ENCODE measurements at places on chromosomes 7 and 10. TPM values are rescaled to one million over a fixed set of nuclear protein-coding genes. Genes with fewer than 3 reads are reported as not detected.
A peak's percentile ranks its signal among the peaks of the same experiment; 100 is the strongest.

- no peak overlapping the region for H3K4me3 ChIP-seq
- H3K4me1 ChIP-seq = peaks cover 13% of the 10 kb centered on the region
- DNase-seq = no peak
- H3K27ac ChIP-seq = no peak overlapping the region
Measured at GRCh38 chr10:87503401-87503800, 1.3 kb upstream of the MINPP1 start.

GRCh38 chr7:102925976-102926782, 13.4 kb downstream of the LRRC17 start:
- peaks cover 15% of the 10 kb centered on the region for H3K36me3 ChIP-seq
- peak; percentile 91 for DNase-seq
- no peaks in the 10 kb centered on the region for H3K27me3 ChIP-seq
- peaks cover 5% of the 10 kb centered on the region for H3K4me1 ChIP-seq
- no peak overlapping the region for H3K27ac ChIP-seq

DNA sequence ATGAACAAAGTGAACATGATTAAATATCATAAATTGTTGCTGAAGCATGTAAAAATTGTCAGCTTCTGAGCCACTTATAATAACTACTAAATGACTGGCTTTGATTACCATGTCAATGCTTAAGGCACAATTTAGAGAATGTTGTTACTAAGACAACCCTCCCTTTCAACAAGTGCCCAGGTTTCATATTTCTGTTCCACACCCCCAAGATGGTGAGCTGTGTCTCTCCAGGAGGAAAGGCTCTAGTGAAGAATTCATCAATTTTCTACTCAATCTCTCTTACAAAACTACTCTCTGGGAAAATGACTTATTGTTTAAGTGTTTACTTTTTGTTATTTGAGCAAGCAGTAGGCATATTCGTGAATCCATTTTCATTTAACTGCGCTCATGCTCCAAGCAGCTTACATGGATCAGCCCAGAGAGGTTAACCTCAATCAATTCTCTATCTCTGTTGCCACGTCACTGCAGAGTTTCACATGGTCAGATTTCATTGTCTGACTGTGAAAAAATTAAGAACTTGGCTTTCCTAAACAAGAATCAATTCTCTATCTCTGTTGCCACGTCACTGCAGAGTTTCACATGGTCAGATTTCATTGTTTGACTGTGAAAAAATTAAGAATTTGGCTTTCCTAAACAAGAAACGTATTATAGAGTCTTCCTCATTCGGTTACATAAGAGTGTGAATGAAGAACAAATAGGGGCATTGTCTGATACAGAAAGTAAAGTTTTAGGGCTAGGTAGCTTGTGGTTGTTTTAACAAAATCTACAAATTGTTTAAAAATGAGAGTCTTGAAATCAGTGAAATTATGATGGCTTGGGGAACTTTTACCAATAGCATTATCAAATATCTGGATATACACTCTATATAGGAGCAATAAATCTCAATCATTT, 49.7 kb downstream of the CCDC71L start:
- H3K4me3 ChIP-seq = no peak overlapping the region
- no peaks in the 10 kb centered on the region for H3K36me3 ChIP-seq
- H3K27ac ChIP-seq = no peak overlapping the region
- peaks cover 2% of the 10 kb centered on the region for H3K4me1 ChIP-seq
- DNase-seq = no peak
- H3K27me3 ChIP-seq = no peaks in the 10 kb centered on the region

- no peak for DNase-seq
- no peaks in the 10 kb centered on the region for H3K27me3 ChIP-seq
- no peaks in the 10 kb centered on the region for H3K4me1 ChIP-seq
- no peak overlapping the region for H3K27ac ChIP-seq
- H3K36me3 ChIP-seq = no peaks in the 10 kb centered on the region
Measured at GRCh38 chr7:132461032-132461592, 115.2 kb downstream of the PLXNA4 start.

- no peak for DNase-seq
- H3K27ac ChIP-seq = no peak overlapping the region
- H3K36me3 ChIP-seq = no peaks in the 10 kb centered on the region
- H3K4me1 ChIP-seq = no peaks in the 10 kb centered on the region
Measured at GRCh38 chr7:138316421-138317043, 143.5 kb upstream of the TRIM24 start.

- no peaks in the 10 kb centered on the region for H3K4me1 ChIP-seq
- no peak overlapping the region for H3K4me3 ChIP-seq
- no peak overlapping the region for H3K27ac ChIP-seq
Measured at GRCh38 chr10:9137368-9137767, 1082.9 kb downstream of the GATA3 start.

DNA sequence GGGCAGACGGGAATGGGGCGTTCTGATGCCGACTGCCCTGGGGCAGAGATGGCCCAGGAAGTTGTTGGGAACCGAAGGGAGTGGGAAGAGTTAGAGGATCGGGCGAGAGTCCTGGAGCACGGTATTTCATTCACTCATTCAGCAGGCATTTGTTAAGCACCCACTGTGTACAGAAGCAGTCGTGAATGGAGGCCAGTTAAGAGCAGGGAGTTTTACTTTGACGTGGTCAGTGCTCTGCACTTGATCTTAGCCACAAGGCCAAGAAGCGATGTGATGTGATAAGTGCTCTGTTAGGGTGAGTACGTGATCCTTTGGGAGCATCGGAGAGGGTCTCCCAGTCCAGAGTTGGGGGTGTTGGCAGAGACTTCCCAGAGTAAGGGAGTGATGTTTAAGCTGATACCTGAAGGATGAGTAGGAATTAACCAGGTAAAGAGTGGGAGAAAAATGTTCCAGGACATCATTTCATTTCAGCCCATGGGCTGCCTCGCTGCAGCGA, 890 bp downstream of the ZFYVE27 start:
- no peaks in the 10 kb centered on the region for H3K27me3 ChIP-seq
- H3K4me1 ChIP-seq = no peaks in the 10 kb centered on the region
- DNase-seq = no peak
- peak overlapping the region; percentile 67 for H3K4me3 ChIP-seq
- peaks cover 13% of the 10 kb centered on the region for H3K36me3 ChIP-seq
- H3K27ac ChIP-seq = peak overlapping the region; percentile 98

GRCh38 chr7:128310499-128310898, 33.2 kb downstream of the RBM28 start:
- DNase-seq = no peak
- H3K4me1 ChIP-seq = no peaks in the 10 kb centered on the region
- no peak overlapping the region for H3K4me3 ChIP-seq
- peaks cover 55% of the 10 kb centered on the region for H3K36me3 ChIP-seq

GRCh38 chr7:93944673-93945072, 23.1 kb downstream of the GNG11 start:
- no peak overlapping the region for H3K27ac ChIP-seq
- no peaks in the 10 kb centered on the region for H3K36me3 ChIP-seq
- DNase-seq = peak; percentile 58
- H3K27me3 ChIP-seq = no peaks in the 10 kb centered on the region

DNA sequence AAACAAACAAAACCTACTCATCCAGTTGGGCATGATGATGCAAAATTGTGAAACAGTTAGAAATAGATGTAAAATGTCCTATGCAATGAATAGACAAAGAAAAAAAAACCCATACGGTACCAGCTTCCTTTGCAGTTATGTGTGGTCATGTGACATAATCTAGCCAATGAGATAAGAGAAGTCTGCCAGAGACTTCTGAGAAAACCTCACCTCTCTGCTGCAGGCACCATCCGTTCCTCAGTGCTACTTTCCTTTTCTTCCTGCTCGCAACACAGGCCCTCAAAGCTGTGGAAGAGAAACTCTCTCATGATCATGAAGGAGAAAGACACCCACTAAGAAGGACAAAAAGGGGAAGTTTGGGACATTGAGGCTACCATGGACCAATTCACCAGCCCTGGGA, 76.8 kb upstream of the CARD11 start:
- H3K36me3 ChIP-seq = no peaks in the 10 kb centered on the region
- H3K4me1 ChIP-seq = no peaks in the 10 kb centered on the region
- no peak overlapping the region for H3K27ac ChIP-seq

DNA sequence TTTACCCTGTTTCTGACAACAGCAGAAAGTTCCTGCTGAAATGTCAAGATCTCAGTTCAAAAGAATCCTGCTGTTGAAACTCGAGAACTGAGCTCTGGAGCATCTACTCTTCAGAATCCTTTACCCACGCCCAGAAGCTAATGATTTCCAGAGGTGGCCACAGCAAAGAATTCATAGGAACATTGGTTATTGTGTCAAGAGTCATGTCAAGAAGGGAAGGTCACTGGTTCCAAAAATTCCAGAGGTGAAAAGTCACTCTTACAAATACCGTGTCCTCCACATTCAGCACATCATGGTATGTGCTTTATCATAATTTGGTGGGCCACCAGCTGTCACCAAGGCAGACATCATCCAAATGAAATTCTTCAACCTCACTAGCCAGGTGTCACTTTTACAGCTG, 394.4 kb upstream of the NPVF start:
- H3K4me3 ChIP-seq = no peak overlapping the region
- peaks cover 3% of the 10 kb centered on the region for H3K4me1 ChIP-seq
- no peaks in the 10 kb centered on the region for H3K36me3 ChIP-seq
- DNase-seq = no peak

GRCh38 chr10:30011396-30011795, 48.0 kb downstream of the JCAD start:
- peaks cover 4% of the 10 kb centered on the region for H3K4me1 ChIP-seq
- DNase-seq = peak; percentile 95
- no peak overlapping the region for H3K27ac ChIP-seq
- H3K4me3 ChIP-seq = no peak overlapping the region
- H3K36me3 ChIP-seq = no peaks in the 10 kb centered on the region

LRRN3 gene
- 13.7 TPM for total RNA-seq

VAX1 gene
- total RNA-seq = not detected

All from lung (tissue), 17 donors.